Inflammatory macrophage treated with lipopolysaccharide for 1 hour (primary cell): ENCODE measurements at places on chromosomes 7 and 10.
A peak's percentile ranks its signal among the peaks of the same experiment; 100 is the strongest.

- DNase-seq = no peak
Observed at GRCh38 chr7:94877731-94878670, 29.4 kb upstream of the PPP1R9A start.

GRCh38 chr7:24125765-24126164 lies 158.2 kb upstream of the NPY start:
- DNase-seq = no peak

GRCh38 chr7:4836206-4836661 lies 25.6 kb downstream of the PAPOLB start:
- DNase-seq = no peak

DNA sequence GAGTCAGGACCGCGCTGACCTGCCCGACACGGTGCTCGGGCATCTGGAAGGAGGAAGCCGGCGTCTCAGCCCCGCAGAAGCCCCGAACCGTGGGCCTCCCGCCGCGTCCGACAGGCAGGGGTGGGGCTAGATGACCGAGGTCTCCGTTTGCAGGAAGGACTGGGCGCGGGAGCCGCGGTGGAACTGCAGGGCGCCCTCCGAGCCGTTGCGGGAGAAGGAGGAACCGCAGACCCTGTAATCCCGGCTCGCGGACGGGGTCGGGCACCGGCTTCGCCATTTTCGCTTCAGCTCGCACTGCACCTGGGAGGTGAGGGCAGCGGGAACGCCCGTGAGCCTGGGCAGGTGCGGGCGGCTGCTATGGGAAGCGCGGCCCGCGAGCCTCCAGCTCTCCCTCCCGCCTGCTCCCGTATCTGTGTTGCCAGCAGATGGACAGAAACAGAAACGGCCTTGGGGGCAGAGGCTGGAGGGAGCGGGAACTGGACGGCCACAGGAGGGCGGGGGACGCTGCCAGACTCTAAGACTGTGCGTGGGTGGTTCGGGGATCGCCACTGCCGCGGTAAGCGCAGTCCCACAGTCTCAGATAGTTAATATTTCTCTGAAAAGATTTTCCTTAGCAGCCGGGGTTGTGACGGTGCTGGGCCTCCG lies 114.1 kb downstream of the VIPR2 start:
- DNase-seq = peak; percentile 21

DNA sequence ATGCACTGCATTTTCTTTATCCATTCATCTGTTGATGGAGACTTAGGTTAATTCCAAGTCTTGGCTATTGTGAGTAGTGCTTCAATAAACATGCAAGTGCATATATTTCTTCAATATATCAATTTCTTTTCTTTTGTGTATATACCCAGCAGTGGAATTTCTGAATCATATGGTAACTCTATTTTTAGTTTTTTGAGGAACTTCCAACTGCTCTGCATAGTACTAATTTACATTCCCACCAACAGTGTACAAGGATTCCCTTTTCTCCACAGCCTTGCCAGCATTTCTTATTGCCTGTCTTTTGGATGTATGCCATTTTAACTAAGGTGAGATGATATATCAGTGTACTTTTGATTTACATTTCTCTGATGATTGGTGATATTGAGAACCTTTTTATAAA lies 145.2 kb downstream of the LYZL1 start:
- peak; percentile 54 for DNase-seq

DNA sequence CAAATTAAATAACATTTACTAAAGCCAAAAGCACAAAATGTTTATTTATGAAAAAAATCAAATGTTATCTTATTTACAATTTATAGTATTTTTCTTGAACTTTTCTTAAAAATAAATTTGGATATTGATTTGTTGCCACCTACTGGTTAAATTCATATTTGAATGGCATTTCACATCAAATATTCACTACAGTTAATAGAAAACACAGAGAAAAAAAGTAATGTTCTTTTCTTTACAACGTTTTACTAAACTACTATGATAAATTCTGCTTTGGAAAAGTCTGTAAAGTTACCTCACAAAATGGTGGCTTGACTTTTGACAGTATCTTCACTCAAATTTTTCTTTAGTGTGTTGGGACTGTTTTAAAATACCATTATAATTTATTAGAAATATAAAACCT lies 52.7 kb downstream of the SRPK2 start:
- peak; percentile 8 for DNase-seq

DNA sequence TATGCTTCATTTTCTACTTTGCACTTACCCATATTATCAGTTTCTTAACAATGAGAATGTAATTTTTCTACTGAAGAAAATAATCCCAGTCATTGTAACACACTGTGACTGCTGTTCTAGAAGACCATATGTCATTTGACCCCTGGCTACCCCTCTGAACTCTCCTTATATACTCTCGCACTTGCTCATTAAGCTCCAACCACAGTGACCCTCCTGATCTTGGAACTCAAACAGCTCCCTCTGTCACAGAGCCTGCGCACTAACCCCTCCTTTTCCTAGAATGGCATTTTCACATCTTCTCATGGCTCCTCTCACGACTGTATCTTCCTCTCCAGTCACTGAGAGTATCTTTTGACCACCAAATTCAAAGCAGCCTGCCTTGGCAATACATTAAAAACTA lies 169.7 kb downstream of the CACNA2D1 start:
- DNase-seq = no peak

GRCh38 chr10:62459072-62459471 lies 84.9 kb downstream of the ZNF365 start:
- DNase-seq = no peak

- no peak for DNase-seq
Observed at GRCh38 chr7:29968683-29969395, 20.8 kb downstream of the SCRN1 start.

- peak; percentile 60 for DNase-seq
Observed at GRCh38 chr7:100372694-100373093, 593 bp upstream of the PILRA start.

- DNase-seq = peak; percentile 50
Observed at GRCh38 chr10:113704637-113705343, 25.1 kb downstream of the CASP7 start.

DNA sequence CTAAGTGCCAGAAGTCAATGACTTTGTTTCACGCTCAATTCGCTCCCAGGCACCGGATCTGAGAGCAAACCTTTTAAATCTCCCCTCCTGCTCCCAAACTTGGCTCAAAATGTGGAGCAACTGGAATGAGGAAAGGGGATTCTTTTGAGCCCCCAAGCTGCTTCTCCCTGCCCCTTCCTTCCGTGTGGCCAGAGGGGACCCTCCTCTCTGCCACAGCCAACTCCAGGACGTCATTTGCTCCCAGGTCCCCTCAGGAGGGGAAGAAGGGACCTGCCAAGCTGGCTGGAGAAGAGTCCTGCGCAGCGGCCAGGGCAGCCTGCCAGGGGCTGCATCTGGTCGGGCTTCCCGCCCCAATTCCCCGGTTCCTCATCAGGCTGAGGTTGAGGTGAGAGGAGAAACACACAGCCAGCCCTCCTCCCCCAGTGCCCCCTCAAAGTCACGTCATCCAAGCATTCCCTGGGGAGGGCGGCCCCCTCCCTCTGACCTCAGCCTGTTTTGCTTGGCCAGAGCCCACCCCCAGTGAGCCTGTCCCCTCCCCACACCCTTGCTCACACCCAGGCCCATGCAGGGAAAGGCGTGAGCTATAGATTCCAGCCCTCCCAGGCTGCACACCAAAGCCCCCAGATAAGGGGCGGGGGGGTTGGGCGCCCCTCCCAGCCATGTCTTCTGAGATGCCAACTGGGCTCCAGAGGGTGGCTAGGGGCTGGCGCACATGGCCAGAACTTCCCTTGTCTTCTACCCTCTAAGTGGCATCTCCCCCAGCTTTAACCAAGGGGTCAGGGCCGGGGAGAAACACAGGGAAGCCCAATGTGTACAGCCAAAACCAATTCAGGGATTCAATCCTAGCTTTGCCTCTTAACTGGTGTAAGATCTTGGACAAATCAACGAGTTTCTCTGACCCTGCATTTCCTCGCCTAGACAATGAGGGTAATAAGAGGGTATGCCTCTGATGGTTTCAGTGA lies 35.0 kb downstream of the SH3PXD2A start:
- no peak for DNase-seq

- DNase-seq = peak; percentile 66
Observed at GRCh38 chr7:22597844-22598243, 97.9 kb upstream of the STEAP1B start.

- DNase-seq = no peak
Observed at GRCh38 chr7:1242256-1242605, 9.6 kb downstream of the UNCX start.

DNA sequence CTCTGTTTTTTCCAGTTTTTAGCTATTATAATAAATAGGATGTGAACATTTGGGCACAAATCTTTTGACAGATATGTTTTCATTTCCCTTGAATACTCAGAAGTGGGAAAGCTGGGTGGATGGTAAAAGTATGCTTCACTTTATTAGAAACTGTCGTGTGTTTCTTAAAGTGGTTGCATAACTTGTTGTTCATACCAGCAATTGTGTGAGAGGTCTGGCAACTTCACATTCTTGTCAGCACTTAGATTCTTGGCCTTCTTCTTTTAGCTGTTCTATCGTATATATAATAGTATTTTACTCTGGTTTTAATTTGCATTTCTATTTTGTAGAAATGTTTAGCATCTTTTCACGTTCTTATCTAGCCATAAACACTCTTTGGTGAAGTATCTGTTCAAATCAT lies 894.4 kb downstream of the KCNMA1 start:
- DNase-seq = no peak

DNA sequence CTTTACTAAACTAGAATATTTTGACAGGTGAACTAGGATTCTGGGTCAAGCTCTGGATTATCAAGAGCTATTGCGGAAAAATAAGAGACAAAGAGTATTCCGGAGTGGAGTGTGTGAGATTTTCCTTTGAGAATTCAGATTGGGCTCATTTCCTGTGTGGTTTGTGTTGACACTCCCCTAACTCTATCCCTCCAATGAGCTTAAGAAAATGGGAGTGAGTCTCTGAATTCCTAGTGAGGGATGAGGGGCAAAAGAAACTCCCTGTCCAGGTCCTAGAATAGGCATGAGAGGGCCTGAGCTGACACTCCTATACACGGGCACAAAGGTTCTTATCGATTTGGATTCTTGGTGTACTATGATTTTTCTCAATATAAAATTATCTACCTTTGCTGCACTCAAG lies 10.2 kb downstream of the KLF14 start:
- DNase-seq = no peak
